ENCODE measurements at places on chromosomes 6 and 20. TPM values are rescaled to one million over a fixed set of nuclear protein-coding genes. Genes with fewer than 3 reads are reported as not detected.

- DNase-seq: peak; percentile 13
These were observed 112.1 kb downstream of the TOX2 start for GRCh38 chr20:44026647-44027342.

GRCh38 chr20:54344832-54345231 is 130.6 kb upstream of the DOK5 start:
- no peak for DNase-seq

DNA sequence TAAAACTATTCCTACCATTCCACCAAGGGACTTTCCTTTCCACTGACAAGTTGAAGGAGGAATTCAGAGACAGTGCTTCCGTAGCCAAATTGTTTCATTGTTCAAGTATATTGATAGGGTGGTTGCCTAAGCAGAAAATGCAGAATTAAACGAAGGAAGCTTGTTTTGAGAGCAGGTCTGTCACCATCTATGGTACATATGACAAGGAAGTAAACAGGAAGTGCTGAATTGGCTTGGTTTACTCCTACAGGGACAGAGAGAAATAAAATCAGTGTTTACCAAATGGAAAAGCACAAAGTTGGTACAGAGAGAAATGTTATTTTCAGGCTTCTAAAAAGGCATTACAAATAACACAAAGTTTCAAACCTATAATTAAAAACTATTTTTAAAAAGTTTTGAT is 421.8 kb downstream of the CDC5L start:
- DNase-seq: no peak

DNA sequence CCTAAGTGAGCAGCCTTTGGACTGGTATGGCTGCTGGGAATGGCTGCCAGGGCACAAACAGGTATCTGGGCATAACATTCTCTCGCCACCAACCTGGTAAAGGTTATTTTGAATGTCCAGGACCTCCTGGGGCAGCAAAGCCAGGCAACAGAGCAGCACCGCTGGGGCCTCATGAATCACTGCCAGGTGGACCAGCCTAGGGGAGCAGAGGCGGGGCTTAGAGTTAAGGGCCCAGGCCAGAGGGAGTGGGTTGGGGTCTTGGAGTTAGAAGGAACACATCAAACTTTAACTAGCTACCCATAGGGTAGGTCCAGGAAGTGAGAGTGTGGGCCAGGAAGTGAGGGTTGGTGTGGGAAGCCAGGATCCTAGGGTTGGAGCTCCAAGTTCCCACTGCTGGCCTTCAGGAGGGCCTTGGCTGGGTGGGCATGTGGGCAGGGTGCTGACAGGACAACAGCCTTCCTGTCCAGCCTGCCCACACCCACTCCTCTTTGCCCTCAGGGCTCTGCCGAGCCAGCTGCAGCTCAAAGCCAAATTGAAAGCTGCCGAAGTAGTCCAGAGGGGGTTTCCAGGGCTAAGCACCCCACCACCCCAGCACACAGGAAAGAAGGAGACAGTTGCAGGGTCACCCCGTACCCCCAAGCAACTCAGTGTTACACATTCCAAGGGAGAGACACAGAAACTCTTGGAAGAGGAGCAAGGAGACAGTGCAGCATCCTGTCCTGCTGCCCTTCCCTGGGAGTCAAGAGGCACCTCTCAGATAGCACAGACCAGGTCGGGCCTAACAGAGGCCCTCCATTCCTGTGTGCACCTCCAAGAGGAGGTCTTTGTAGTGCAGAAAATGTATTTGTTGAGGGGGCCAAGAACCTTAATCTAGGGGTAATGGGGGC is 2.6 kb downstream of the NFKBIE start:
- no peak for DNase-seq

DNA sequence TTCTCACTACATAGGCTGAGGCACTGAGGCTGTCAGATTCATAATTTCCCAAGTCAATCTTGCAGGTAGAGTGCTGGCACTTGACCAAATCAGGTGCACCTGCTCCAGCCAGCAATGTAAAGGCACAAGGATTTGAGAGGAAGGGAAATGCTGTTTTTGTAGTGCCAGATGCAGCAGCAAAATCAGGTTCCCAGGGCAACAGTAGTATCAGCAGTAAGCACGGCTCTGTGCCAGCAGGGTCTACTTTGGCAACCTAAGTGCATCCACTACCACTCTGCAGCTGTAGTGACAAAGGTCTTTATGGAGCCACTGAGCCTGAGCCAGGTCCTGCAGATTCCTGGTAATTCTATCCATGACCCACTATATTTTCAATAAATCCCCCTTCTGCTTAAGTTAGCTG is 329.5 kb downstream of the TPBG start:
- no peak for DNase-seq

GRCh38 chr6:41722969-41723529 is 12.4 kb downstream of the TFEB start:
- no peak for DNase-seq

DNA sequence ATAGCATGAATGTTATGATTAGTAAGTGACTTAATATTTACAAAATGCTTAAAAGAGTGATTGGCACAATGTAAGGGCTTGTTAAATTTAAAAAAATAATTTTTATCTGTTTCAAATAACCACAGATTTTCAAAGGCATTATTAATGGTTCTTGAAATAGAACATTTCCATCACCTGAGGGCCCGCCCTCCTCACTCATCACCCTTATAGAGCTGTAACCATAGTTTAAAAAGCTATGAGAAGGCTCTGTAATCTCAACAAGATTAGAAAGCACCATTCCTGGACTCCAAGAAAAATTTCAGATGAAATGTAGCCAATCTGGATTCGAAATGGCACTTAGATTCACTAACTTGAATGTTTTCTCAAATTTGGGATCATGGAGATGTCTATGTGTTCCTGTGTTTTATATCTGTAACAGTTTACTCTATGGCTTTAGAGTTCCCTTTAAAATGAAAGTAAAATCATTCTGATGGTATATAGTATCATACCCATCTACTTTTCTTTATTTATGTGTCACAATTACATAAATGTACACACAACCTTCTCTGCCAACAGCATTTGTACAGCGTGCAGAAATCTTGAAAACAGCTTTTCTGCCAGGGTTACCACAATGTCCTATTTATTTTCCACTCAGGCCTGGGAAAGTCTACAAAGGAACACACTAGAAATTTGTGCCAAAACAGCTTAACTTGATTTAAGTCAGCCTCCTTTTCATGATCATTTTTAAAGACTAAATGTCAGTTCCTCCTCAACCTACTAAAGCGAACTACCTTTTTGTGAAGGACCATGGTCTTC is 207.7 kb downstream of the TBX18 start:
- no peak for DNase-seq

DNA sequence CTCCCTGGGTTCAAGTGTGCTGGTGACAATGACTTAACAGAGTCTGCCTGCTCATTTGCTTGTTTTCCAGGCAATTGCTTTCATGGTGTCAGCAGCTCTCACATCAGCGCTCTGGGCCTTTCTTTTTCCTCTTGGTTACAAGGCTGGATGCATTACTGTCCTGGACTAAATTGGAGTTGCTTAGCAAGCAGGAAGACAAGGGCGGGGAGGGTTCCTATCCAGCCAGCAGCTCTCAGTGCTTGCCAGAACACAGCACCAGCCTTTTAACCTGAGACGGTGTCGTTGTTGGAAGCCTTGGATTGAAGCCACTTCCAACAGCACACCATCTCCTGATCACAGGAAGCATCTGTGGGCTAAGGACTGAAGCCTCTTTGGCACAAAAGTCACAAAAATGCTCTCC is 606.9 kb downstream of the CDH26 start:
- DNase-seq: no peak

DNA sequence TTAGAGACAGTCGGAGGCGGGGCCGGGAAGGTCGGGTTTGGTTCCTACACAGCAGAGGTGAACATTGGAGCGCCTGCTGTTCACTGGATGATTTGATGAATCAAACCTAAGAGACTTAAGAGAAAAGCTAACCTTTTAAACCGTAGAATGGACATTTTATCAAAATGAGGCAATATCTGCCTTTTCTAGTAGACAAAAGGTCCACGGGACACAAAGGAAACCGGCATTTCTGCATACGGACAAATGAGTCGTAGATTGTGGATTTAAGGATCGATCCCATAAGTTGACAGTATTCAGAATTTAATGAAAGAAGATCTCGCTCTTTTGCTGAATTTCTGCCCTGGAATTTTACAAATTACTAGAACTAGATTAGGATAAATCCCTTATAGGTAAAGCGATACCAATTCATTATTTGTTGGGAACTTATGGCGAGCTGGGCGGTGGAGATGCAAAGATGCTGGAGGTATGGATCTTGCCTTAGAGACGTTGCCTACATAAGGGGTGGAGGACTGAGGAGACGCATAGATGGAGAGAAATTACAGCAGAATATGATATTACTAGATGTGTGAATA is 400 bp downstream of the PAK1IP1 start:
- DNase-seq: no peak

DNA sequence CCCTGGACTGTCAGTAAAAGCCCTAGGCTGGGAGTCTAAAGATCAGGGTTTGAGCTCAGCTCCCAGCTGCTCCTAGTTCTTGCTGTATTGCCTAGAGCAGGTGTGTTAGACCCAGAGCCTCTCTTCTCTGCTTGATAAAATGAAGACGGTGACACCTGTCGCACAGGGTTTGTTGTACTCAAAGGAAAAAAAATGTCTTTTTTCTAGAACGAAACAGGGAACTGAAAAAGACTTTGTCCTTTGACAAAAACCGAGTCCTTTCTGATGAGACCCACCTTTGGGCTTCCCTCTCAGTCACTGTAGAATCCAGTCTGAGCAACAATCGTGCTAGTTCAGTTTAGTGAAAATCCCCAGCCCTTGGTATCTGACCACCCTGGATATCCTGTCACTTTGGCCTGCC is 102.1 kb upstream of the LAMP5 start:
- DNase-seq: no peak

DNA sequence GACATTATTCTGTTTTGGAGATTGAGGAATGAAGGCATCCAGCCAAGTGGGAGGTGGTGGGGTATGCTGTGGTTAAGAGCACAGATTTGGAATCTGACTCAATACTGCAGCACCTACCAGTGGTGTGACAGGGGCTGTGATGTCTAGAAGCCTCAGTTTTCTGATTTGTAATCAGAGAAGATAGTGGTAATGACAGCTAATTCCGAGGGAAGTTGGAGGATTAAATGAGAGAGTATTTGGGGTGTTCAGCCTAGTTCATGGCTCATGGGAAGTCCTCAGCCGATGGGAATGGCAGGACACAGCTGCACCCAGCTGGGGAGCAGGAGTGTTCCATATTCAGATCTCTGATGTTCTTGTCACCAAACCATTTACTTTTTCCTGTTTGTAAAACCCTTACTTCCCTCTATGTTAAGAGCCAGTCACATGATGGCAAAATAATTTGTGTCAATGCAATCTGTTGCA is 9.3 kb downstream of the SLC9A8 start:
- no peak for DNase-seq

GRCh38 chr20:2349801-2350200 is 30.9 kb upstream of the TGM6 start:
- no peak for DNase-seq

- no peak for DNase-seq
These were observed 779.6 kb downstream of the MAFB start for GRCh38 chr20:39909447-39909846.

GRCh38 chr6:146931214-146931613 is 273.0 kb upstream of the STXBP5 start:
- no peak for DNase-seq

DNA sequence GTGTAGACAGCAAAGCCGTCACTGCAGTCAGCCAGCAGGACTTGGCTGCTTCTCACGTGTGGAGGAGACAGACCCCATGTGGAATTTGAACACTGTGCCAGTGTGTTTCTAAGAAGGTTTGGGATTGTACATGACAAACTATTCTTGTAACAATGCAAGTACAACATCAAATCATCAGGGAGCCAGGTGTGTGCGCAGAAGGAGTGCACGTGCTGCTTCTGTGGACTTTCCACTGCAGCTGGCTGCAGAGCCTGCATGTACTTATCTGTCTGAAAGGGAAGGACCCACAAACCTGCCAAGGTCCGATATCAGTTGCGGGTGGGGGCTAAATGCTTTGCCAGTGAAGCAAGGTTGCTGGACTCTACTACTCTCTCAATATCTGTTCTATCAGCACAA is 211.6 kb downstream of the WDR27 start:
- no peak for DNase-seq

DNA sequence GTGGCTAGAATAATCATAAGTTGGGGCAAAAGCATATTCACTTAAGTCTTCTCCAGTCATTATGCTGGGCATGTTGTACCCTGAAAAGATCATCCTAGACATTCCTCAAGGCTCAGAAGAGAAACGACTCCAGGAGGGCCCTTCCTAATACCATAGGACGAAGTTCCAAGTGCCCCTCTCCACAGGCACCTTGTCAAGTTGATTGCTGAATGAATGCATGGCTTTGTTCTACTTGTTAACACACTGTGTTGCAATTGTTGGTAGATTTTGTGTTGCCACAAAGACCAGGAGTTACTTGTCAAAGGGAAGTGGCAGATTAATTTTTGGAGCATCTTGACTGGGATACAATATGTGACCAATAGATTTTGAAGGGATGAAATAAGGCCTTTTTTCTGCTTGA is 194.3 kb upstream of the SMLR1 start:
- DNase-seq: no peak

DNA sequence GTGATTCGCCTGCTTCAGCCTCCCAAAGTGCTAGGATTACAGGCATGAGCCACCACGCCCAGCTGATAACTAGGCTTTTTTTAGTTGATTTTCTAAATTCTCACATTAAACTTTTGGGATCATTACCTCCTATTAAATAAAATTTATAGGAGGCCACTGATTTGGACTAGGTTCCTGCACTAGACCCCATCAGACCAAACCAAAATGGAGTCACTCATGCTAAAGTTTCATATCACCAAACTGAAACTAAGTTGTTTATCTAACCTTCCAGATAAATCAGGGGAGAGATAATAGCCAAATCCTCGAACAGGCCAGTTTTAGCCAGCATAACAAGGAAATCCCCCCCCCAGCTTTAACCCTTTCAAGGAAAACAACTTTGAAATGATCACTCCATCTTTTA is 98.4 kb upstream of the SLC22A16 start:
- DNase-seq: no peak

- no peak for DNase-seq
These were observed 60.6 kb upstream of the FAM184A start for GRCh38 chr6:119138906-119139541.

GATA5 gene
- total RNA-seq: 27.5 TPM

DSN1 gene
- 15.1 TPM for total RNA-seq

AGER gene
- 28.1 TPM for total RNA-seq

SAYSD1 gene
- total RNA-seq: 14.2 TPM

SLC22A1 gene
- 2.4 TPM for total RNA-seq

FIG4 gene
- total RNA-seq: 23.3 TPM

ARG1 gene
- not detected for total RNA-seq

LY6G6C gene
- 1.4 TPM for total RNA-seq

RAB32 gene
- 21.3 TPM for total RNA-seq

TSBP1 gene
- not detected for total RNA-seq

RAD21L1 gene
- total RNA-seq: not detected

SASH1 gene
- total RNA-seq: 30.2 TPM

XKR7 gene
- 0.29 TPM for total RNA-seq
